AML-193 (cell line): ENCODE measurements at places on chromosomes 11 and 22.

DNA sequence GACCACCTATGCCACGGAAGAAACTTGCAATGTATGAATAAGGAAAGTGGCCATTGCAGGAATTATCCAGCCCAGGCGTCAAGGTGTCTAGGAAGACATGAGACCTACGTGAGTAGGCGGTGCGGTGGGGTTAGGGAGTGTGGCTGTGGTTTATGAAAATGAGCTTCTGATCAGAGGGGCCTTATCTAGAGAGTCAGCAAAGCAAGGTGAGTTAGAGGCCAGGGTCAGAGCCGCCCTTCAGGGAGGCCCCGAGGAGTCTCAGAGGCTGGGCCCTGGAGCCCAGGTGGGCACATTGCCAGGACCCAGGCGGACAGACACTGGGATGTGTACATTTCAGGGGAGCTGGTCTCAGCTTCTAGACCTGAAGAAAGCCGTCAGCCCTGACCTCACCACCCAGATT lies 13.8 kb upstream of the LINC01488 start:
- DNase-seq: no peak

DNA sequence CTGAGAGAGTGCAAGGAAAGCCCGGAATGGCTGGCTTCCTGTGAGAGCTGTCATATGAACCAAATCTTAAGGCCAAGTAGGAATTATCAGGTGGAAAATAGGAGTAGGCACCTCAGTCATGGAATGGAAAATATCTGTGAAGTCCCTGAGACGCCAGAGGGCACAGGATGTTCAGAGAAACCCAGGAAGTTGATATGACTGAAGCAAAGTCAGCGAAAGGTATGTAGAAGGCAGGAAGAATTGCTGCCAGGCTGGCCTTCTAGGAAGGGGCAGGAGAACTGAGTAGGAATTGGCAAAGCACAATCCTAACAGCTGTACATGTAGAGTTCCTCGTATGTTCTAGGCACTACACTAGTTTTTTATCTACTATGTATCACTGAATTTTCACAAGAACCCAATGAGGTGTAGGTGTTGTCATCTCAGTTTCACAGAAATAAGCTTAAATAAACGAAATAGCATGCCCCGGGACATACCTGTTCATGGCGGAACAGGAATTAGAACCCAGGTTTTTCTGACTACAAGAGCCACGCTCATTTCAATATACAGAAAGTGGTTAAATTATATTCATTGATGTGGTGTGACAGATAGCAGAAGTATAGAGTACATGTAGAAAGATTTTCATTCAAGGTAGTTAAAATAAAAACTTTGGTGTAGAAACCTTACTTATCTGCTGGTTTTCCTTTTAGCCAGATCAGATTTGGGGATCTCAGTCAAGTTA lies 17.0 kb downstream of the HMGXB4 start:
- DNase-seq: no peak

DNA sequence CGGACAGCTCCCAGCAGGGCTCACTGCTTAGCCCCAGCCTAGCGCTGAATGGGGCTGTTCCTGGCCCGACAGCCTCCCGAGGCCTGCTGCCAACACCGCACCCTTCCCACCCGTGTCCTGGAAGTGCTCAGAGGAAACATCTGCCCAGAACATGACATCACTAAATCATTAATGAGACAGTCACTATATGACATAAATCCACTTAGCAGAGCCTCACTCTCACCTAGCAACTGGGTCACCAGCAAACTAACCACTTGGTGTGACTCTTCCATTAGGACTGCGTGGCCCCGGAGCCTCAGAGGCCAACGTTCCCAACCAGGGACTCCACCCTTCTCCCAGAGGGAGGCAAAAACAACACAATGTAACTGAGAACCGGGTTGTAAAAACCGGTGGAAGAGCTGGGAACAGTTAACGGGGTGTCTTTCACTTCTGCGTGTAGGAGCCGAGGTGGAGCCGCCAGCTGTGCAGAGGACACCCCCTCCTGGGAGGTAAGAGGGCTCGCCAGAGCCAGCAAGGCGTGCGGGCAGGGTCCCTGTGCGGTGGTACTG lies 21.4 kb upstream of the PACSIN2 start:
- DNase-seq: no peak

DNA sequence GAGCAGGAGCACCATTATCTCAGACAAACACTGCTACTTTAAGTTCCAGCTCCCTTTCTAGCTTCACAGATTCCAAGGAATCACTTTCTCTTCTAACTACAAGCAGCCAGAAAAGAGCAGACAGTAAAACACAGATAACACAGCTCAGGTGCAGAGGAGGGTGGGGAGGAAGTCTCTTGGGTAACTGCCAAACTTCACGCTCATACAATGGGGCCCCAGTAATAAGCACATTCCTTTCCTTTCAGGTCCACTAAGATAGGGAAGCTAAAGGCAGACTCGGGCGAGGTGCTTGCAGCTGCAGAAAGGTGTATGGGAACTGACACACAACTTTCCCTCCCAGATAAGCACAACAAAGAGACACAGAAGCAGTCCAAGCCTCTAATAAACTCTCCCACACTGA lies 69.2 kb upstream of the OR9G4 start:
- DNase-seq: no peak

DNA sequence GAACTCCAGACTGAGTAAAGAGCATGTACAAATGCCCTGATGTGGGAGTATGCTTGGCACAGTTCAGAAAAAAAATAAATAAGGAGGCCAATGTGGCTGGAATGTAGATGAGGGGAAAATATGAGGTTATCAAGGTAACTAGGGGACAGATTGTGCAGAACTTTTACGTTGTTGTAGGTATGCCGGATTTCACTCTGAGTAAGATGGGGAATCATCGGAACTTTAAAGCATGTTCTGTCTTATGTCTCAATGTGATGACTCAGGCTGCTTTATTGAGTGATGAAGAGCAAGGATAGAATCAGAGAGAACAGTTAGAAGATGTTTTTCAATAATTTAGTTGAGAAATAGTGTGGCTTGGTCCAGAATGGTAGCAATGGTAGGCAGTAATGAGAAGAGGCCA lies 130.4 kb downstream of the C11orf87 start:
- no peak for DNase-seq

GRCh38 chr11:35293035-35293434 lies 126.3 kb downstream of the SLC1A2 start:
- no peak for DNase-seq

DNA sequence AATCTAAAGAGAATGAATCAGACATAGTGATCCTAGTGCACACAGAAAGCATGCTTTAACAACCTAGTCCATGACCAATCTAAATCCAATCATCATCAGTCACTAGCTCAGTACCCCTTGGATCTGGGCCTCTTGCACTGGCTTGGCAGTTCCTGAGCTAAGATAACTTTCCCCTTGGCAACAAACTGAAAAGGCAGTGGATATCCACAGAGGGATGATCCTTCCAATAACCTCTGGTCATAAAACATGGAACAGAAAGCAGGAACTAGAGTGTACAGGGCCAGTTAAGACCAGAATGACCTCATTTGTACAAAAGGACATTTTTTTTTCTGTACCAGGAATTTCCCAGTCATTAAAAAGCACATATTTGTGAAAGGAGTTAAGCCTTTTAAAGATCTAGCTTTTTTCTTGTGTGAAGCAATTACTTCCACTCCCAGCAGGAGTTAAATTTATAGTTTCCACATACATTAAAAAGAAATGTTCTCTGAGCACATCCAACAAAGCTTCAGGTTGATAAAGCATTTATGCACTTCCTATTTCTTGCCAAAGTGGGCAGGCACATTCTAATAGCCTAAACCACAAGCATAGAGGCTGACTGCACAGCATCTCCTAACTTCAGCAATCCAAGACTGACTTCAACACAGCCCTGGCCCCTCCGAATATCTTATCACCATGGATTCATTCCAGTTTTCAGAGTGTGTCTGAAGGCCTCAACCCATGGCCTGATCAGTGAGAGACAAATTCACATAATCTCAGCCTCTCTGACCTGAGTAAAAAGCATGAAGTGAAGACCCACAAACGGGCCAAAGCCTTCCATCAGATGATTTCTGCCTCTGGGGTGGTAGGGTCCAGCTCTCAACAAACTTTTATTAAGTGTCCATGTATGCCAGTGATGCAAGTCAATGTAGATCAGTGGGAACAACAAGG lies 29.9 kb downstream of the GUCY1A2 start:
- no peak for DNase-seq
